ENCODE measurements at places on chromosomes 13 and 19.

DNA sequence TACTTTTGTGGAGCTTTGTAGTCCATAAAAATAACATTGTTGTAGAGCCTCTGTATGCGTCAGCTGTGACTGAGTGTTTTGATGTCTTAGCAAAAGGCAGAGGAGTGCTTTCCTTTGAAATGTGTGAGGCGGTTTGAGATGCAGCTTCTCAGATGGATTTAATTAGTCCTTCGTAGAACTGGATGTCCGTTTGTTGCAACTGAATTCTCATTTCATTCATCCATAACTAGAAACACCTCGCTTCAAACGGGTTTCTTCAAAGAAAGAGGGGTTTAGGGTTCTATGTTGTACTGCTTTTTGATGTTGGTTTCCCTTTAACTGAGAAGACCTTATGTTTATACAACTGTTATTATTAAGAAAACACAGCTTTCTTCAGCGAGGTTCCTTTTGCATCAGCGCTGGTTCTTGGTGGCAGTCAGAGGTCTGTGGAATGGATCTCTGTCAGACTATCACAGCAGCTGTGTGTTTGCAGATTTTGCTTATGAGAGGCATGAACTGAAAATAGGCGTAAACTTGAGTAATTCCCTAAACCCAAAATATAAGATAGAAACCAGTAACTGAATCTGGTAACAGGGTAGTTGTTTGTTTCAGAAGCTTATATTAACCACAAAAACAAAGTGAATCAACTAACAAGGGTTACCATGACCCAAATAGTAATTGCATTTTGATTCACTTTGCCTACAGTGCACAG lies 194.4 kb downstream of the GGACT start:
- no peak for DNase-seq

GRCh38 chr13:52905701-52906100 lies 57.3 kb upstream of the PCDH8 start:
- DNase-seq: no peak

- no peak for DNase-seq
Observed at GRCh38 chr19:13887517-13887916, 10.6 kb downstream of the NANOS3 start.

- no peak for DNase-seq
Observed at GRCh38 chr19:51122112-51122981, 2.4 kb upstream of the SIGLEC9 start.

GRCh38 chr13:76596216-76596615 lies 290.0 kb downstream of the KCTD12 start:
- DNase-seq: no peak

GRCh38 chr19:843836-844545 lies 3.2 kb downstream of the PRTN3 start:
- no peak for DNase-seq

- DNase-seq: no peak
Observed at GRCh38 chr13:111252446-111253364, 67.7 kb upstream of the TEX29 start.

DNA sequence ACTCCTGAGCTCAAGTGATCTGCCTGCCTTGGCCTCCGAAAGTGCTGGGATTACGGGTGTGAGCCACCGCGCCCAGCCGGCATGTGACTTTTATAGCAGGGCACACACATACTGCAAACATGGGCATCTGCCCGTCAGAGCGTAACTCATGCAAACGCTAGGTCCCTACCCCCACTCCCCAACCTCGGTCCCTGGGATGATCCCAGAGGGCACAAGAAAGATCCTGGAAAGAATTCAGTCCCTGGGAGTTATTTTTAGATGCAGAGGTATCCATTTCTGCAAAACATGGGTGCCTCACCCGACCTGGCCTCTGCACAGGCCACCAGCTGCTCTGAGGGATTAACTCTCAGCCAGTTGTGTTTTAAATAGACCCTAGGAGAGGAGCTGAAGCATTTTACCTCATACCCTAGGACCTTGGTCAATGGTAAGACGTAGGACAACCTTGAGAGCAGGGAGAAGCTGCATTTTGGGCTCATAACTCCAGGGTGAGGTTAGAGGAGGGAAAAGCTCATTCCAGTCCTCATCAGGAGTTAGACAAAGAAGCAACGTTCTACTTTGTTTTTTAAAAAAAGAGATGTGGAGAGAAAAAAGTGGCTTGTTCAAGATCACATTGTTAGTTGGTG lies 10.8 kb downstream of the TMEM38A start:
- no peak for DNase-seq

DNA sequence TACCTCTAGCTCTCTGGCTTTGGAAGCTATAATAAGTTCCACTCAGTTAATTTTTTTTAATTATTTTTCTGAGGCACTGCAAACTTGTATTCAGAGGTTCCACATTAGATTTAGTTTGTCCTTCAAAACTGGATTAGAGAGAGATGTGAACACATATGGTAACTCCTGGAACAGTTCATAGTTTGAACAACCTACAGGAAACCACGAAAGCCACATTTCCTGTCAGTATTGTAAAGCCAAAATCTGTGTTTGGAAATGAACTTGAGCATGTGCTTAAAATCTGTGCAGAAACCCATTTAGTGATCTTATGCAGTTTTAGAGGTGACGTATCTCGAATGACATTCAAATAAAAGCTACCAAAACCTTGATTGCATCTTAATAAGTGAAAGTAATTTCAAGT lies 1952.0 kb downstream of the OLFM4 start:
- peak; percentile 29 for DNase-seq

DNA sequence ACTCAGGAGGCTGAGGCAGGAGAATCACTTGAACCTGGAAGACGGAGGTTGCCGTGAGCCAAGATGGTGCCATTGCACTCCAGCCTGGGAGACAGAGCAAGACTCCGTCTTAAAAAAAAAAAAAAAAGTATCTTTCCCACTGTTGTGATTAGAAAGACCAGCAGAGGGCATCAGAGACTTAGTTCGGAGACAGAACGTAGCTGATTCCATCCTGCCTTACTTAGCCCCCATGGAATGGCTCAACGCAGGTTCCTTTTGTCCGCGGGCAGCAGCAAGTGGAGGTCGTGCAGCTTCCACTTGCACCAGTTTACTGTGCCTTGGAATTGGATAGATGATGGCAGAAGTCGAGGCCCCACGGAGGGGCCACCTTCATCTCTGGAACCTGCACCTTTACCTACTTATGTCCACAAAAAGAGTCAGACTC lies 8.1 kb downstream of the TIMM29 start:
- DNase-seq: peak; percentile 54

GRCh38 chr19:30631033-30631370 lies 258.8 kb downstream of the ZNF536 start:
- DNase-seq: no peak

- DNase-seq: no peak
Observed at GRCh38 chr13:77893066-77893465, 25.6 kb downstream of the EDNRB start.

DNA sequence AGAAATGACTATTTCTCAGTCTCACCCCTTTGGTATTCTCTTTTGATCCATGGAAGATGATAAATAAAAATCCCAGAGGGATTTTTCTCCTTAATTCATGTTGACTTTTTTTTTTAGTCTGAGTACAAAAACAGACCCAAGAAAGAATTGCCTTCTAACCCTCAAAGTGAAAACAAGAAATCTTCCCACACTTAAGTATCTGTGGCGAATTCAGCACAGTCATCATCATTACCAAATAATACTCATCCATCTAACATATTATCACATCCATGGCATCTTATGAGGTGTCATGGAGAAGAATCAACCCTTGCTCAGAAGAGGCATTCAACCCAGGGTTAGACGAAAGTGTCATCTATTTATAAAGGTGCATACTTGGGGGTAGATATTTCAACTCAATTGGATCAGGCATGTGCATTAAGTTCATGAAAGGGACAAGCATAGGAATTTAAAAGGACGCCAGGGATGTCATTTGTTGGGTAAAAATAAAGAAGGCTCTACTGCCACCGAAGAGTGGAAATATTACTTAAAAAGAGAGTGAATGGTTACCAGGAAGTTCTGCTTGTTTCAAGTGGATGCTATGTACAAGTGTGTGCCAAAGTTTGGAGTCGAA lies 101.9 kb downstream of the FLT1 start:
- DNase-seq: no peak

DNA sequence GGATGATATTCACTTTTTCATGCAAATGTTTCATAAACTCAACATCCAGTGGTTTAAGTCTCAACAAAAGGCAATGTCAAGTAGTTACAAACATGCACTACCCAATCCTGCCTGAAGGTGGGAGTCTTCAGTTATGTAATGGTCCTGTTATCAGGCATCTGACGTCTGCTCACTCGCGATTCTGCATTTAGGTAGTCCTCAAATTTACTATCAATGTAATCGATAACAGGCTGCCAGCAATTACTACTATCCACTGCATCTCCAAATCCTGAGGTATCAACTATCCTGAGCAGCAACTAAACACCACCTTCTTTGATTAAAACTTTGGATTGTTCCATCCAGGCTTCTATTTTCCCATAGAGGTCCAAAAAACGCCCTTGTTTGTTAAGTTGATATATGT lies 51.2 kb downstream of the NLRP12 start:
- peak; percentile 59 for DNase-seq

DNA sequence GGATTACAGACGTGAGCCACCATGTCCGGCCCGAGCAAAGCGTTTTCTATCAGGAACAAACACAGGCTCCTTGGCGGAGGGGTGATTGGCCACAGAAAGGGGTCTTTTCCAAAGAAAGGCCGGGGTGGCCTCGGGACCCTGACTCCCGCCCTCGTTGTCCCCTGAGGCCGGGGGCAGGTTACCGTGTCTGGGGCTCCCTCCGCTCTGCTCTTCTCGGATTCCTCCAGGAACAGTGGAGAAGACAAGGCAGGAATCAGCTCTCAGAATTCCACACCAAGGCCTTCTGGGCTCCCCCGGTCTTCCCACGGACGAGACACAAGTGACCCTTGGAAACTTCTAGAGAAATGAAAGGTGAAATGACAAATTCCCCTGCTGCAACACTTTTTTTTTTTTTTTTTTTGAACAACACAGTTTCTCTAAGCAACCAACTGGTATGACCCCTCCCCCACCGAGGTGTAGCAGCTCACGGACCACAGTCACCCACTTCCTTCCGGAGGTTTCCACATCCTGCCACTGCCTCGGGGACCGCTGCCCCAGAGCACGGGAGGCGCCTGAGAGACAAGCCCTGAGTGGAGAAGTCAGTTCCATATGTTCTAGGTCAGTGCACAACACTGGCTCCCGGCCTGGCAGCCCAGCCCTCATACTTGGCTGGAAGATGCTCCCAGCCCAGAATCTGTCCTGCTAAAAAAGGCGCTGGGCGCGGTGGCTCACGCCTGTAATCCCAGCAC lies 11.0 kb downstream of the MOB3A start:
- peak; percentile 98 for DNase-seq

- no peak for DNase-seq
Observed at GRCh38 chr13:113959198-113959597, 14.7 kb downstream of the C13orf46 start.

GRCh38 chr19:2321565-2322283 lies 6.7 kb downstream of the LSM7 start:
- DNase-seq: no peak

- DNase-seq: no peak
Observed at GRCh38 chr19:31330237-31330636, 19.0 kb downstream of the TSHZ3 start.

DNA sequence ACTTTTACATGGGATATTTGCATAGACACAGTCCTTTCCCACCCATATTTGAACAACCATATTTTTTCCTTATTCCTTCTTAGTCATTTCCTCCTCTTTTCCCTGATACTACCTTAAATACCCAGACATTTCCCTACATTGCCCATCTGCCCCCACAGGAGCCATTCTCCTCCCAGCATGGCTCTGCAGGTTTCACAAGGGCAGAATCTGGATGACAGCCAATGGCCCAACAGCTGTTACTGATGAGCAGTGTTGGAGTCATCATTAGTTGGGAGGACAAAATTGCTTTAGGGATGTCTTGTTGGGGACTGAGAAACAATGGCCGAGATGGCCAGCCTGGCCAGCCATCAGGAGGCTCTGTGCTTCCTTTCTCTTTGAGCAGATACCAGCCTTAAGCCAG lies 209.5 kb downstream of the KLF5 start:
- no peak for DNase-seq

- DNase-seq: peak; percentile 12
Observed at GRCh38 chr19:45469945-45470761, 2.4 kb downstream of the FOSB start.

DNA sequence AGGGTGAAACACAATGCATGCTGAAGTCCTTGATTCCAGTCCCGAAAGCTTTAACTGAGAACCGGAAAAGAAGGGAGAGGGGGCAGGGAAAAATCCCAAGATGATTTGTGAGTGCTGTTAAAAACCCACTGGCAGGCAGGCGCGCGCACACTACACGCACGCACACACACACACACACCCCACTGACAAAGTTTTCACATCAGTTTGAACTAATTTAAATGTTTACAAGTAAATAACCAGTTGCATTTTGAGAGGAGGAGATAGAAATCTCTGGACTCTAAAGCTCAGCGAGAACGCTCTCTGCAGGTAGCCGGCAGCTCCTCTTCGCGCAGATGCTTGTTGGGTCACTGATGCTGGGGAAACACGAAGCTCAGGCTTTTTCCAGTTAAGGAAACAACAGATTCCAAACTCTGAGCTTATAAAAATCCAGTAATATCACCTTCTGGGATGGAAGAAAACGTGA lies 818 bp upstream of the SLITRK1 start:
- DNase-seq: no peak

- DNase-seq: no peak
Observed at GRCh38 chr19:29215322-29215845, 2.4 kb upstream of the UQCRFS1 start.

- no peak for DNase-seq
Observed at GRCh38 chr13:47008318-47008717, 111.5 kb upstream of the HTR2A start.

DNA sequence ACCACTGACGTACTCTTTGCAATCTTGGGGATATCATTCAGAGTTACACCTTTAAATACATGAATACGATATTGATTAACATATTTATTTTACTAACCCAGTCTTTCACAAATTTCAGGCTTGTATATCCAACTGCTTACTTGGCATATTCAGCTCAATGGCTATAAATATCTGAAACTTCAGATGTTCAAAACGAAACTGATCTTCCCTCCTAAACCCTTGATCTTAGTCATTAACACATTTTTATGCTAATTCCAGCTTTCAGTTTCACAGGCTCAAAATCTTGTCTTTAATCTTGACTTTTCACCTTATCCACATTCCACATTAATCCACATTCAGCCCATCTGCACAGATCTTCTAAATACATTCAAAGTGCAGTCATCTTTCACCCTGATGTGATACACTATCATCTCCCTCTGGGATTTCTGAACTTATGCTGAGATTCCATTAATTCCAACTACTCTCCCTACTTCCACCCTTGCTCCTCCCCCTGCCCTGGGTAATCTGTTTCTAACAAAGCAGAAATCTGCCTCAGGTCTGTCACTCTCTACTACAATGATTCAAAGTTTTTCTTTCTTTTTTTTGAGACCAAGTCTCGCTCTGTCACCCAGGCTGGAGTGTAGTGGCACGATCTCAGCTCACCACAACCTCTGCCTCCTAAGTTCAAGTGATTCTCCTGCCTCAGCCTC lies 387.2 kb downstream of the GPC5 start:
- no peak for DNase-seq

GRCh38 chr19:35935911-35936737 lies at the start of gene LRFN3:
TSS of gene LRFN3 (plus strand) at chr19:35936374. CDS start at chr19:35939426, 3,052 bp downstream.
- peak; percentile 79 for DNase-seq

- DNase-seq: no peak
Observed at GRCh38 chr19:29528350-29528945, 2.7 kb downstream of the VSTM2B start.

- DNase-seq: no peak
Observed at GRCh38 chr19:19627621-19628500, at the start of gene LPAR2. TSS of gene LPAR2 (minus strand) at chr19:19628220. CDS start at chr19:19627275, 945 bp downstream.
